ENCODE measurements at places on chromosomes 11 and 22.

- no peak for DNase-seq
Measured at GRCh38 chr22:17912945-17913721, 111.2 kb downstream of the MICAL3 start.

- DNase-seq, result no peak
Measured at GRCh38 chr11:15289723-15290122, 175.0 kb downstream of the INSC start.

DNA sequence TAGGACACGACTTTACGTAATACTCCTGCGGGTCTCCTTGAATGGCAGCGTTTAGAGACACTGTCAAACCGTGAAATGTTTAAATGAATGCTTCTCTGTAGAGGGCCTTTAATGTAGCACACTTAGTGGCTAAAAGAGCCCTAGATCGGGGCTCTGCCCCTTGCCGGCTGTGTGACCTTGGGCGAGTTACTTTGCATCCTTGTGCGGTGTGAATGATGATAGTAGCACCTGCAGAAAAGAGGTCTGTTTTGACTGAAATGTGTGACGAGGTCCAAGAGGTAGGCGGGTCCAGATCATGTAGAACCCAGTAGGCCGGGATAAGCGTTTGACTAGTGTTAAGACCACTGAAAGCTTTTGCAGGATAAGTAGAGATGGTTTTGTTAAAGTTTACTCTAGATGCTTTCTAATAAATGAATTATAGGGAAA, 866 bp downstream of the MED17 start:
- peak; percentile 11 for DNase-seq

GRCh38 chr11:8956860-8957259, 7.4 kb downstream of the TMEM9B start:
- no peak for DNase-seq

- no peak for DNase-seq
Measured at GRCh38 chr11:60168306-60168705, 14.6 kb downstream of the MS4A6A start.

GRCh38 chr11:62611705-62612365, 740 bp downstream of the EML3 start:
- DNase-seq, result peak; percentile 50

All from activated T-cell treated with anti-CD3 and anti-CD28 coated beads for 24 hours (primary cell).